ENCODE measurements at places on chromosomes 6 and 20. TPM values are rescaled to one million over a fixed set of nuclear protein-coding genes. Genes with fewer than 3 reads are reported as not detected.
A peak's percentile ranks its signal among the peaks of the same experiment; 100 is the strongest.

DNA sequence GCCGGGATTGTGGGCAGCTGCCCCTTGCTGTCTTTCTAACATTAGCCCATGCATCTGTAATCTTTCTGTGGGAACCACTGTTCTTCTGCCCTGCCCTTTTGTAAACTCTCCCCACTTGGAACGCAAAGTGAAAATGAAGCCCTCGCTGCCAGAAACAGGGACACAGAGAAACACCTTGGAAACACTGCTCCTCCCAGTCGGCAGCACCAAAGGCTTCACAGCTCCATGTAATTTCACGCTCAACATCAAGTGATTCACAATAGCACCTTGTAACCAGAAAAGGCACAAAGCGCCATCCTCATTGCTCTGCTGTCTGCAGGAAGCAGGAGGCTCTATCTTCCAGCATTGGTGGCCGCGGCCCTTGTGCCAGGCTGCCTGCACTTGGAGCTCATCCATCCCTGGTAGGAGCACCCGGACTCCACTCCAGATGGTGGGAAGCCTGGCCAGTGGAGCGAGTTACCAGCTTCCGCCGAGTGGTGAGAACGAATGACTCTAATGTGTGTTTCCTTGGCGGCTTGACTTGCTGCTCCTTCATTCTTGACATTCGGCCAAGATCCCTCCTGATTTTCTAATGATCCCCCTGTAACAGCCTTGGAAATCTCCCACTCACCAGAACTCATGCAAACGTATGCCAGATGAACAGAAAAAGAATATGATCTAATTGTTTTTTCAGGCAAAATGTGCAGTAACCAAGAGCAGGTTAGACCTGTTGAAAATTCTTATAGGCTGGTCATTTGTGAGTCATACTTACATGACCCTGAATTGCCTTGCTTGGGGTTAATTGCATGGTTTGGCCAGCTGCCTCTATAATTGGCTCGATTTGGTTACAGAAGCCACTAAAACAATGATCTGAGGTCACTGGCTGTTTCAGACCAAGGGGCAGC, 169.1 kb upstream of the CDYL start:
- DNase-seq = peak; percentile 97

- DNase-seq = peak; percentile 87
Observed at GRCh38 chr6:169205176-169206160, 48.2 kb downstream of the THBS2 start.

DNA sequence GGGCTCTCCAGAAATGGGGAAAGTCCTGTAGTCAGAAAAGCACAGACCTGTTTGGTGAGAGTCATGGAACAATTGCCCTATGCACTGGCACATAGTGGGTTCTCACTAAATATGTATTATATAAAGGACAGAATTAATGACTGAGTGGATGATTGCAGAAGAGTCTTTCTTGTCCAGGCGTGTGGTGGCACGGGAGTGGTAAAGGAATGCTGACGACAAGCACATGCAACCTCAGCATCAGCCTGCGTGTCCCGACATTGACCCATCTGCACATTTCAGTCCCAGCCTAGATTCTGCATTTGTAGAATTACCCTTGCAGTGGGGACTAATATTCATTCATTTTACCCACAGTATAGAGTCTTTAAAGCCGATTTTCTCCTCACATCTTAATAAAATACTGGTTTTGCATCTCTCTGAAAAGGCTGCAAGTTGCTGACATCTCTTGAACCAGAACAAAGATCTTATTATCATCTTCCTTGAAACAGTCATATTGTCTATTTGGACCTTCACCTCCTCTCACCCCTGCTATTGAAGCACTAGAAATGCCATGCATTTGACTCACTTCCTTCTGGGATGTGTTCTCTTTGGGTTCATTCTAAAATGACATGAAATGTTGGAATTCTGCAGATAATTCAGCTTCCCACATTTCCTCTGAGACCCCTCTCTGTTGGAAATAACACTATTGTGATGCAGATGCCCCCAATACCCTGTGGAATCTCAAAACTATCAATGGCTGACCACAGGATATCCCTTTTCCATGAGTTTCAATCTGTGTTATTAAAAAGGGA, 883.6 kb upstream of the FLRT3 start:
- peak; percentile 22 for DNase-seq

GRCh38 chr6:105929626-105930025, 156.5 kb upstream of the PRDM1 start:
- no peak for DNase-seq

BPIFB3 gene
- not detected for total RNA-seq

NINL gene
- 7.9 TPM for total RNA-seq
